ENCODE measurements at places on chromosomes 6 and 20. TPM values are rescaled to one million over a fixed set of nuclear protein-coding genes. Genes with fewer than 3 reads are reported as not detected.

The RGS17 gene
- polyA plus RNA-seq: 0.74 TPM

The HLA-DMA gene
- 9.5 TPM for polyA plus RNA-seq

The C20orf202 gene
- 0.36 TPM for polyA plus RNA-seq

The DHX35 gene
- 9.9 TPM for polyA plus RNA-seq

The SALL4 gene
- 1.0 TPM for polyA plus RNA-seq

The L3MBTL1 gene
- 9.9 TPM for polyA plus RNA-seq

The LY86 gene
- 3.3 TPM for polyA plus RNA-seq

The TSPO2 gene
- 0.93 TPM for polyA plus RNA-seq

The LINC00237 gene
- polyA plus RNA-seq: not detected

The SMLR1 gene
- not detected for polyA plus RNA-seq

The ADGB gene
- polyA plus RNA-seq: not detected

The SLC22A7 gene
- polyA plus RNA-seq: not detected

The ADGRF1 gene
- 0.08 TPM for polyA plus RNA-seq

The VWA7 gene
- polyA plus RNA-seq: 2.5 TPM

The ASF1A gene
- 17.6 TPM for polyA plus RNA-seq

GRCh38 chr6:26660000-26660361 is 435 bp upstream of the ZNF322 start:
- DNase-seq: no peak

GRCh38 chr6:4861564-4861963 is 85.4 kb downstream of the CDYL start:
- DNase-seq: no peak

DNA sequence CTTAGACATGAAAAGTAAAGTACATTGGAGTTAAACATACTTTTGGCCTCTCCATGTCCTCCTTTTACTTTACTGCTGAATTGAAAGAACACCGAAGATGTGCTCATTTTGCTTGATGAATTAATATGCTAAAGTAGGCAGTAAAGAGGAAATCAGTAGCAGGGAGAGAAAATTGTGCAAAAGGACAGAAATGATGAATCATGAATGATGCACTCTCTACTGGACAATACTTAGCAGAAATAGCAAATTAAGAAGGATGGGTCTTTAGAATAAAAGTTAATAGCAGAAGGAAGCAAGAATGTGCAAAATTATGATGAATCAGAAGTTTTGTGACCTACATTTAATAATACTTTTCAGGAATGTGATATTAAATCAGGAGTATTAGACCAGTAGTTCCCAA is 8.4 kb upstream of the SPINT3 start:
- no peak for DNase-seq

- no peak for DNase-seq
These were observed 131.3 kb downstream of the HACE1 start for GRCh38 chr6:104728448-104728847.

DNA sequence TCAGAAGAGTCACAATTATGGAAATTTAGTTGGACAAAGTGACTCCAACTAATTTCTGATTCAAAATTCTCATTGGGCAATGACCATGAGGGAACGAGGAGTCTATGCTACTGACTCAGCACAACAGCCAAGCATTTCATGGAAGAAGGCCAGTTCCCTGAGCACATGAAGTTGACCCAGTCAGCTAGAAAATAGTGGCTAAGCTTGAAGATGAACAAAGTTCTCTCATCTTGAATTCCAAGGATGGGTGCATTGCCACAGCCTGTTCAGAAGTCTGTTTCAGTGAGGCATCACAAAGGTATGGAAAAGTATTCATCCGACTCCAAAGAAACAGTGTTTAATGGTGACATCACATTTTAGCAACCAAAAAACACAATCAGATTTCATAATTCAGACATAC is 676.9 kb downstream of the HACE1 start:
- no peak for DNase-seq

- DNase-seq: no peak
These were observed 538.3 kb downstream of the GRIK2 start for GRCh38 chr6:101931766-101932165.

DNA sequence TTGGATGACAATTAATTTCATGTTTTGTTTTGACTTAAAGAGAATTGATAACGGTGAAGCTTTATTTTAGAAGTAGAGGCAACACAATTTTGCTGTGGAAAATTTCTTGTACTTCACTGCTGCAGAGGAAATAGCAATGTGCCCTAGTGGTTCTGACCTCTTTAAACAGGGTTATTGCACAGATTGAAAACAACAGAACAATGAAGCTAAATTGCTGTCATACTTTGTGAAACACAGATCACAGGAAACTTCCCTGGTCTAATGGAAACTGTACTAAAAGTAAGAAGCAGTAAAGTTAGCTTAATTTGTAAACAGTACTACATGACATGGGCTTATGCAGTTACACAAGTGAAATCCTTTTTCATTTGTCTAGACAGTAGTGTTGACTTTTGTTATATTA is 31.3 kb downstream of the OR2A4 start:
- no peak for DNase-seq

GRCh38 chr6:16413399-16413798 is 175.0 kb downstream of the GMPR start:
- DNase-seq: no peak

DNA sequence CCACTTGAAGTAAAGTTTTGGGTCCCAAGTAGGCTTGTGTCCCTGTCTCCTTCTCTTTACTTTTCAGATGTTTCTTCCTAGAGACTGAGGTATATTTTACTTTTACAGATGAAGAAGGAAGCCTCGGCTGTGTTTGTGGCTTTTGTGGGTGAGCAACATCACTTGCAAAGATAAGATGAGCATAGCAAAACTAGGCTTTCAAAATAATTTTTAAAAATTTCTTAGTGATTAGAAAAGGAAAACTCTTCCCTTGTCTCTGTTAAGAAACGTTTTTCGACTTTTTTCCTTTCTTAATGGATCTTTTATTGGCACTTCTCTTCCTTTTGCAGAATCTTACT is 7.6 kb downstream of the PTPN1 start:
- DNase-seq: no peak

- DNase-seq: no peak
These were observed 76.5 kb downstream of the ADTRP start for GRCh38 chr6:11702089-11702488.

GRCh38 chr20:45518282-45518681 is 2.9 kb upstream of the SPINT3 start:
- no peak for DNase-seq

DNA sequence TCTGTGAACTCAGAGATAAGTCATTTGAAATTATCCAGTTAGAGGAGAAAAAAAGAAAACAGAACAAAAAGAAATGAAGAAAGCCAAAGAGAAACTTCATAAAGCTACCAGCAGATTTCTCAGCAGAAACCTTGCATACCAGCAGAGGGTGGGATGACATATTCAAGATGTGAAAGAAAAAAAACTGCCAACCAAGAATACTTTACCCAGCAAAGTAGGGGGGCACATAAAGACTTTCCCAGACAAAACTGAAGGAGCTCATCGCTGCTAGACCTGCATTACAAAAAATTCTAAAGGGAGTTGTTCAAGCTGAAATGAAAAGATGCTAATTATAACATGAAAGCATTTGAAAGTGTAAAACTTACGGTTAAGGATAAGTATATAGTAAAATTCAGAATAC is 246.3 kb downstream of the FNDC1 start:
- DNase-seq: no peak

DNA sequence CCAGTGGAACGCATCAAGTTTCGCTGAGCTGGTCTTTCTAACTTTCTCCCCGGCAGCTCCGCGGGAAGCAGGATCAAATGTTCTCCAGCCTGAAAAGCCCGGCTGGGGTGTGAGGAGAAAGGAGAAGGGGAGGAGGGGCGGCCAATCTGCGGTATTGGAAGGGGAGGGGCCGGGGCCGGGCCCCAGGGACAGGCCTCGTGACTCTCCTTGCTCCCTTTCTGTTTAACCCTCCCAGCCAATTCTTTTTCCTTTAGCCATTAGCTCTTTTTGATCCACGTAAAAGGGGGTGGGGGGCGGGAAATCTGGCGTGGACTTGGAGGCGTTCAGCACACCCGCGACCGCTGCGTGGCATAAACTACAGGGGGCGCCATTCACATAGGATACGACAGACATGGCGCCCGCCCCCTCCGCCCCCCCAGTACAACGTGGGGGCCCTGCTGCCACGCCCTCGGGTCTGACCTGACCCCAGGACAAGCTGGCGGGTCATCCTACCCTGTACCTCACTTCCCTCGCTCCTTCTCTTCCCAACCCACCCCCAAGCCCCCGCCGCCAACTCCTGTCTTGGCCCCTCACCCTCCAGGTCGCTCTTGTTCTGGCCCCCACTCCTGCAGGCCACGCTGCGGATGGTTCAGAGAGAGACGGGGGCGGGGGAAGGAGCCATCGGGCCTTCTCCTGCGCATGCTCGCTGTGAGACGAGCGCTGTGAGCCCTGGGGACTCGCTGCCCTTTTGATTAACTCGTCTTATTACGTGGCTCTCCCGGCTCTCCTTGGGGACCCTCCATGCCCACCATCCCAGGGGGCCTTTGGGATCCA is 7.8 kb upstream of the MDGA1 start:
- DNase-seq: peak; percentile 85

GRCh38 chr20:42635699-42636411 is 553.9 kb downstream of the PTPRT start:
- DNase-seq: no peak

DNA sequence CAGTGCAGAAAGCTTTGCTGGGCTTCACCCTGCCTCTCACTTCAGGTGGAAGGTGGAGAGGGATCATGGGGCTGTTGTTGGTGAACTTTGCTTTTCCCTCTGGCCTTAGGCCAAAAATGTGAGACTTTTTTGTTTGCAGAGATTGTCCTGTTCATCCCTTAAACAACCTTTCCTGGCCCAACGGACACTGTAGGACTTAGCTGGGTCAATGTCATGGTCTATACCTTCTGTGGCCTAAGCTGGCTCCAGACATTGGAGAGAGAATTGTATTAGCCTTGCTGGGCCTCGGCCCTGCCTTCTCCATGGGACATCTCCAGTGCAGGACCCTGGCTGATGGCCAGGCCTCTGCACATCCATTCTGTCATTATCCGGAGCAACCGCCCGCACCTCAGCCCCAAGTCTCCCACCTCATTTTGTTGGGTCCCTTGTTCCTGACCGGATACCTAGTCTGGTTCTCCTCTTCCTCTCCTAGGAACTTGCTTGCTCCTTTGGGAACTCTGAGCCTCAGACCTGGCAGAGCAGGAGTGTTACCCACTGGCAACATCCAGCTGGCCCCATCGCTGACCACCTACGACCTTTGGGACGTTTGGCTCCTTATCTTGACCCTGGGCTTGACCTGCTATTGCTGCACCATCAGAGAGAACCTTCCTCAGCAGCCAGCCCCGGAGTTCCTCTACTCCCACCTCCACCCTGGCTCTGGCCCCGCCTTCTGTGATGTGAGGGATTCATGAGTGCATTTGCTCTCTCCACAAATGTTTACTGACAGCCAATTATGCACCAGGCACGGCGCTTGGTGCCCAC is 128.2 kb downstream of the BANF2 start:
- no peak for DNase-seq

DNA sequence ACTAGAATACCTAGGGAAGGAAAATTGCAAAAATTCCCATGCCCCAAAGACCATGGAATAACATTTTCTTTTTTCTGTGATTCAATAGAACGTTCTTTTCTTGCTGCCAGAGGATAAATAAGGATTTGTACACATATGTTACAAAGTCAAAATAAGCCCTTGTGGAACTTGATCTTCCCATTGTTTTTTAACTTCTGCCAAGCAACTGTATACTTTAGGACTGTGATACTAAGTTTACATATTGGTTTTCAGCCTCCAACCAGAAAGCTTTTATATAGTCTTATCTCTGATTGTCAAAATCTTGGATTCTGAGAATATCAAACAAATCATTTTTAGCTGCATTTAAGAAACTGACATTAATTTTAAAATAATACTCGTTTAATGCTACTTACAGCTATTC is 84.6 kb downstream of the HMGCLL1 start:
- no peak for DNase-seq

DNA sequence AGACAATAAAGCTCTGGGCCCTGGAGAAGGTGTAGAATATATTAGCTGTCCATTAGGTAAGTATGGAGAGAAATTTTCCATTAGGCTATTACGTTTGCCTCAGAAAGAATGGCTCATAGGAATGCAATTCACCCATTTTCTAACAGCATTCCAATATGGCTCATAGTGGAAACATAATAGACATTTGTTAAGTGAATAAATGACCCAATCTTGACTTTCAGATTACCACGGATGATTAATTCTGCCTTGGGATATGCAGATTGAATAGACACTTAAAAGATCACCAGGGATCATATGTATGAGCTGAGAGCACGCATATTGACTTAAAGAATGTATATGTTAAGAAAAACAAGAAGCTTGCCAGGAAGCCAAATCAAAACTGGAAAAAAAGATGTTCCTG is 209.1 kb upstream of the CDYL start:
- DNase-seq: no peak

DNA sequence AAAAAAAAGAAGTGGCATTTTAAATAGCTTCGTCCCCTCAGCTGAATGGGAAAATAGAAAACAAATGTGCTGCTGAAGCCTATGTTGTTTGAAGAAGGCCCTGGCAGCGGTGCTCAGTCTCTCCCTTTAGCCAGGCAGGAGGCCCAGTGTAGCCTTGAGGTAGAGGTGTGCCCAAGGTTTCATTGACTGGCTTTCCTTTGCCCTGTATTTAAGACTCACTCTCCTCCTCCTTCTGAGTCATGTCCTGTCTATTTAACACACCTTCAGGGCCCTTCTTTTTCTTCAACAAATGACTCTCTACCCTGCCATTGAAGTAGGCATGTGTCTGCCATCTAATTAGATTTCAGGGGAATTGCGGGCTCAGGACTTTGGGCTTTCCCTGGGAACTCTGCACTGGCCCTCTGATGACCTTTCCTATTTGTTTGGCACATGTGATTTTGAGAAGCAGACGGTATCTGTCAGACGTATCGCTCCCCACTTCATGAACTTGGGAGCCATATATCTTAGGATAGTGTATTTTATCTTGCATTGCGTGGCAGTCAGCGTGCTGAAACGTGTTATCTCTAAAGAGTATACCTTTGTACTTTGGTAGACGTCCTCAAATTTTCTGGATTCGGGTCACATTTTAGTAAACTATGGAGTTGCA is 4.3 kb downstream of the TJAP1 start:
- no peak for DNase-seq

- no peak for DNase-seq
These were observed 4.5 kb upstream of the CNBD2 start for GRCh38 chr20:35963878-35964277.

DNA sequence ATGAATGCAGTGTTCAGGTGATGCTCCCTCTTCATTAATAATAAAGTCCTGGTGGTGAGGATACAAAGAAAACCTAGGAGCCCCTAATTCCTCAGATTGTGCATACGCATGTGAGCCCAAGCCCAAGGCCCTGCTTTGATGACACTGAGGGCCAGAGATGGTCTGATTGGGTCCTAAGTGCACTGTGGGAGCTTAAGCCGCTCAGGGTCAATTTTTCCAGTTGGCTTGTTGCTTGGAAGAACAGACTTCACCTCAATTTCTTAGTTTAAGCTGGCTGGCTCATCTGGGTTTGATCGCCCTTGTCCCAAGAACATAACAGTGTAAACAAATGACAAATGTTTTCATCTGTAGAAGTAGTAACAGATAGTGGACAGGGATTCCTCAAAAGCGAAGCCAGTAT is 41.4 kb downstream of the INSM1 start:
- DNase-seq: no peak

- DNase-seq: no peak
These were observed 542 bp upstream of the AFG1L start for GRCh38 chr6:108294297-108294726.

GRCh38 chr6:142313284-142313683 is 11.5 kb downstream of the ADGRG6 start:
- no peak for DNase-seq

GRCh38 chr6:25066593-25066992 is 130.8 kb upstream of the RIPOR2 start:
- DNase-seq: no peak

- no peak for DNase-seq
These were observed 374.1 kb downstream of the BCKDHB start for GRCh38 chr6:80480421-80481157.

- DNase-seq: no peak
These were observed 608.0 kb downstream of the COL12A1 start for GRCh38 chr6:74597840-74598239.

Data from hindlimb muscle (tissue), 1 donor.